Karpas-422 (cell line): ENCODE measurements at places on chromosomes 6 and 20.
A peak's percentile ranks its signal among the peaks of the same experiment; 100 is the strongest.

GRCh38 chr6:154161689-154162088 is 122.6 kb downstream of the OPRM1 start:
- DNase-seq: no peak

- no peak for DNase-seq
Observed at GRCh38 chr6:54846243-54846856, at the start of gene FAM83B. TSS of gene FAM83B (plus strand) at chr6:54846771. CDS start at chr6:54870247, 23,476 bp downstream.

GRCh38 chr6:4381381-4381780 is 246.0 kb upstream of the ECI2 start:
- no peak for DNase-seq

DNA sequence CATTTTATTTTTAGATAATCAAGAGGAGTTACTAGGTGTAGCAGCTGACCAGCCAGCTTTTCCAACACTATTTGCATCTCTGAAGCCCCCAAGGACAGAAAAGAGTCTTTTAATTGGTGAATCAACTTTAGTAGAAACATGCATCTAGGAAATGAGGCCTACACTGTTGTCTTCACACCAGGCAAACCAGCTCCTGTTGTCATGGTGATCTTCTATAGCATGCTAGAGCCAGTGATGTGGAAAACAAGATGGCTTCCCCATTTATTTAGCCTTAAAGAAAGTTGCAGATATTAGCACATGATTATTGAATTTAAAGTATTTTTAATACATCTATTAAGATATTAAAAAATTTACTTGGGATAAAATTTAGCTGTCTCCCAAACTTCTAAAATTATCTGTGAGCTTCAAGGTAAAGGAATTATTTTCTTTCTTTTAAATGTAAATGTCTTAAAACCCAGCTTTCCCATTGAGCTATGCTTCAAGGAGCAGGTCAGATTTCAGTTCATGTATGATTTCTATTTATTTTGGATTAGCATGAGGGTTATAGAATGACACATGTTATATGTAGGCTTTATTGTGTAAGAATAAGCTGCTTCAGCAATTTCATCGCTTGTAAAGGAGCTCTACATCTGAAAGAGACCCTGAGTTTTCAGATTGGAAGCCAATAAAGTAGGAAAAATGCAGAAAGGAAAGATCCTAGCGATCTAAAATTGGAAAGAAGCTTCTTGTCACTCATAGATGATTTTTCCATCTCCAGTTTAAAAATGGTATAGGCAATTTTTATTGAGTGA is 564.9 kb upstream of the CITED2 start:
- DNase-seq: no peak

DNA sequence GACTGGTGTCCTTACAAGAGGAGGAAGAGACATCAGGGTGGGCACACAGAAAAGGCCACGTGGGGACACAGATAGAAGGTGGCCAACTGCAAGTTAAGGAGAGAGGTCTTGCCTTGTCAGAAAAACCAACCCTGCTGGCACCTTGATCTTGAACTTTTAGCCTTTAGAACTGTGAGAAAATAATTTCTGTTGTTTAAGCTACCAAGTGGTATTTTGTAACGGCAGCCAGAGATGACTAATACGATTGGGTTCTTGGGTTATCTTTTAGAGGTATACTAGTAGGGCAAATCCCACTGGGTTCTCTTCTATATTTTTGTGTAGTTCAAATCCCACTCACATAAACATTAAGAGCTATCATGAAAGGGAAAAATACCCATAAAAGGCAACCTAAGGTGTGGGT is 31.9 kb upstream of the ZBTB24 start:
- no peak for DNase-seq

GRCh38 chr20:59456342-59457279 is 147.7 kb upstream of the PHACTR3 start:
- no peak for DNase-seq

- no peak for DNase-seq
Observed at GRCh38 chr6:142225115-142225514, 76.7 kb upstream of the ADGRG6 start.

DNA sequence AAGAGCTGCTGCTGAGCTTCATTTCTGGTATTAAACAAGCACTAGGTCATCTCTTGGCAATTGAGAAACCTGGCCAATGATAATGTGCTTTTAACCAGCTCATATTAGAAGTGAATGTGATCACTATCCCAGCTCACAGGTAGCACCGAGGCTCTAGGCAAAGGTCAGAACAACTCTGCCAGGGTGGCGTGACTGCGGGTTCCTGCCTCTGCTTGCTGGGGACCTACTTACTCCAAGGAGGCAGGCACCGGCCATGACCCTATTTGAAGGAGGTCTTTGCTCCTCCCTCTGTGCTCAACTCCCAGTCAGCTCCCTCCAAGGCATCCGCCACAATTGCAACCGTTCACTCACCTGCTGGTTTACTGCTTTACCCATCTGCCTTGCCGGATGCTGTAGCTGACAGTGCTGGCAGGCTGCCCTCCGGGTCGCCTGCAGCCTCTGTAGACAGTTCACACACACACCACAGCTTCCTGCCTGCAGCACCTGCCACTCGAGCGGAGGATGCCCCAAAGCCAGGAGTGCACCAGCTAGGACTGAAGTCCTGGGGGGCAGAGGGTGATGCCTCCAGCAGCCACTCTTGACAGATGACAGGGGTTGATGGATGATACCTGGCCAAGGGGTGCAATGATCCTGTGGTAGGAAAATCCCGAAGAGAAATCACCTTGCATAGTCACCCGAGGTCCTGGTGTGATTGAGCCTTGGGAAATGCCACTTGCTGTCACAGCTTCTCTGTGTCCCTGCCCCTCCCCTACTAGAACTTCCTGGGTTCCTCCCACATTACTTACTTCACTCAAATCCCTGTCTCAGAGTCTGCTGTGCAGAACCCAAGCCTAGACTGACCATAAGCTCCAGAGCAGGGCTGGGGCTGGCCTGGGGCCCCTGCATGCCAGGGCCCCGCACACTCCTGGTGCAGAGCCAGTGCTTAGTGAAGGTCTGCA is 8.8 kb upstream of the VSX1 start:
- no peak for DNase-seq

DNA sequence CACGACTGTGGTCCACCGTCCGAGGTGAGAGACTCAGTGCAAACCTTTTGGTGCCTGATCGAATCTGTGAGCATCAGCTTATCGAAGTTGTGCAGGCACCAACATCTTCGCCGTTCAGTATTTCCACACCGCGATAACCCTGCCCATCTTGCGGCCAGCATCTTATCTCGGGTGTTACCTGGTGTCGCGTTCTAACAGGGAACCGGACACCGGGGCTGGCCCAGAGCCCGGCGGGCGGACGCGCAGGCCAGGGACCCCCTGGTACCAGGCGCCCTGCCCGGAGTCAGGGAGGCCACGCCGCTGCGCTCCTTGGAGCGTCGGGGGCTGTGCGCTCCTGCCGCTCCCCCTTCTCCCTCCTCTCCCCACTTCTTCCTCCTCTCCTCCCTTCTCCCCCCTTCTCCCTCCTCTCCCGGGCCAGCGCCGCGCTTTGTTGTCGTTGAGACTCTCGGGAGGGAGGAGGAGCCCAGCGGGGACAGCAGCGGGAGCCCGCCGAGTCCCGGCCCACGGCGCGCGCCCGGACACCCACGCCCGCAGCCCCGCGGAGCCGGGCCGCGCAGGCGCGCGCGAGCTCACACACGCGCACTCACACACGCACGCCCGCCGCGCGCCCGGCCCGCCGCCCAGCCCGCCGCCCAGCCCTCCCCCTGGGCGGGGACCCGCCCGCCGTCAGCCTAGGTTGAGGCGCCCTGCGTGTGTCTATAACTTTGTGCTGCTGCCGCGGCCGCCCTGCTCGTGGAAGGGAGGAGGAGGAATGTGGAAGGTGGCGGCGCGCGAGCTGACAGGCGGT is 1.4 kb upstream of the FOXO3 start:
- DNase-seq: peak; percentile 91

DNA sequence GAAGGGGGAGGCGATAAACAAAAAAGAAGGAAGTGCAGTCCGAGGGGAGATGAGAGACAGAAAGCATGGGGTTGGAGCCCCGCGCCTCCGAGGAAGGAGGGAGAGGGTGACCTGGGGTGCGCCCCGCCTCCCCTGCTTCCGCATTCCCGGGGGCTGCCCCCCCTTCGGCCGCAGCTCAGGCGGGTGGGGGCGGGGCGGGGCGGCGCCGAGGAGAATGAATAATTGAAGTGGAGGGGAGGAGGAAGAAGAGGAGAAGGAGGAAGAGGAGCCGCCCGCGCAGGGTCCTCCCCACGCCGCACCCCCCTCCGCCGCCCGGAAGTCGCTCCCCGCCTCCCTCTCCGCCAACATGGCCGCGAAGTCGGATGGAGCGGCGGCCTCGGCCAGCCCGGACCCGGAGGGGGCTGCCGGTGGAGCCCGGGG is at the start of gene XKR7:
Gene XKR7, plus strand, starts transcription at position 322 of the 420 bp plus-strand sequence. Its CDS starts 25 bp downstream, at position 347.
- no peak for DNase-seq
